ENCODE measurements at places on chromosomes 7 and 10.

GRCh38 chr10:96073722-96074121 lies 30.3 kb downstream of the CCNJ start:
- peak; percentile 87 for DNase-seq

DNA sequence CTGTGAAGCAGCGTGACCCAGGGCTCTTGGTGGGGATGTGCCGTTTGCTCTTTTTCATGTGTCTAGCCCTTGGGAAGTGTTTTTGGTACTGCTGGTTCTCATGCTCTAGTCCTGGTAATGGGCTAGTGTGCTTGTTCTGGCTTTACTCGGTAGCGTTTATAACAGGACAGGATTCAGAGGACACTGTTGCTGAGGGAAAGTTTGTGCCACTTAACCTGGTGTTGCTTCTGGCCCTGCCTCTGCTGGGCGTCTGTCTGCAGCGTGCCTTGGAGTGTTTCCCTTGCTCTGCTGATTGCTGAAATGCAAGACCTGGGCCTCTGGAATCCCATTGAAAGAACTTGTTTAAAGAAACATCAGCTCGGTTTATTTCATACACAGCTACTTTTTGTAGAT lies 35.0 kb downstream of the INPP5A start:
- no peak for DNase-seq

DNA sequence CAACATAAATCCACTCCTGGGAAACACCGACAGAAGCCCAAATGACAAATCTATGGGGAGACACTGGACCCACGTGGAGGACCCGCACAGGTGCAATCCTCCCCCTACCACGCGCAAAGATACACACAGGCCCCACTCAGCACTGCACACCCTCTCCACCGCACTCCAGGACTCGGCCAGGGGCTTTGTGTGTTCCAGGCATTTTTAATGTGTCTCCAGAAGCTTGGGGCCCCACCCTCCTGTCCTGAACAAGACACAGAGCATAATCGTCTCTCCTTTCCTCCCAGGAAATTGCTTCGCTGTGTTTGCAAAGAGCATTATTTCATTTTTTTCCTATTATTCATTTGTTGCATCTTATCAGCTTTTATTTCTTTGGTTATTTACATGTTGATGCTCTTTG lies 82.8 kb downstream of the GLI3 start:
- DNase-seq: no peak

GRCh38 chr10:103153302-103154197 lies 39.5 kb downstream of the NT5C2 start:
- DNase-seq: no peak

DNA sequence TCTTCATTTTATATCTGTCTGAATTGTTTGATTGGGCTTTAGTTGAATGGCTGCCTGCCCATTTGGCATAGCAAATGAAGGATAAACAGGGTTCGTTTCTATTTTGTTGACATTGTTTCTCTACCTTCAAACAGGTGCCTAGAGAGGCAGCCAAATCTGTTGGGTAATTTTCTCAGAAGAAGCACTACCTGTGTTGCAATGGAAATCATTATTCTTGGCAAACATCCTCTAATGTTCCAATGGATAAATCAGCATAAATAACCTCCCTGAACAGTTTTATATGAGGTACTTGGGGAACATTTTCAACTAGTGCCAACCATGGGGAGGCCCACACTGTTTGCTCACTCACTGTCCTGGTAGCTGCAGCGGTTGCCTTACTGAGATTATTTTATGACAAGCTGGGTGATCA lies 64.4 kb upstream of the PLPP4 start:
- no peak for DNase-seq

- DNase-seq: no peak
These were observed 483.5 kb upstream of the POT1 start for GRCh38 chr7:125412890-125413665.

- DNase-seq: no peak
These were observed 23.3 kb upstream of the SEC61G start for GRCh38 chr7:54782314-54782713.

DNA sequence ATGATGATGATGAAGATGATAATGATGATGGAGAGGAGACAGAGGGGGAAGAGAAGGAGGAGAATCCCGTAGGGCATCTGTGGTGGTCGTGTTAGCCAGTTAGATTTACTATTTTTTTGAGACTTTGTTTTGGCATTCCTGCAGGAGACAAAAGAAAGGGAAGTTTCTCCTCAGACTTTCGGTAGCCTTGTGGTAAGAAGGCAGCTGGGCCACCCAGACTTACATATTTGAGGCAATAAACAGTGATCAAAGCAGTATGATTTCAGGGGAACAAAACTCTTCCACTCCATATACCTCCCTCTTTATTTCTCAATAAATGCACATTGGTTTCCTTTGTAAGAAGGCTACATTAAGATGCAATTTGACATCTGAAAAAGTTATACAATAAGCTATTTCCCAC lies 32.4 kb upstream of the BICC1 start:
- no peak for DNase-seq

DNA sequence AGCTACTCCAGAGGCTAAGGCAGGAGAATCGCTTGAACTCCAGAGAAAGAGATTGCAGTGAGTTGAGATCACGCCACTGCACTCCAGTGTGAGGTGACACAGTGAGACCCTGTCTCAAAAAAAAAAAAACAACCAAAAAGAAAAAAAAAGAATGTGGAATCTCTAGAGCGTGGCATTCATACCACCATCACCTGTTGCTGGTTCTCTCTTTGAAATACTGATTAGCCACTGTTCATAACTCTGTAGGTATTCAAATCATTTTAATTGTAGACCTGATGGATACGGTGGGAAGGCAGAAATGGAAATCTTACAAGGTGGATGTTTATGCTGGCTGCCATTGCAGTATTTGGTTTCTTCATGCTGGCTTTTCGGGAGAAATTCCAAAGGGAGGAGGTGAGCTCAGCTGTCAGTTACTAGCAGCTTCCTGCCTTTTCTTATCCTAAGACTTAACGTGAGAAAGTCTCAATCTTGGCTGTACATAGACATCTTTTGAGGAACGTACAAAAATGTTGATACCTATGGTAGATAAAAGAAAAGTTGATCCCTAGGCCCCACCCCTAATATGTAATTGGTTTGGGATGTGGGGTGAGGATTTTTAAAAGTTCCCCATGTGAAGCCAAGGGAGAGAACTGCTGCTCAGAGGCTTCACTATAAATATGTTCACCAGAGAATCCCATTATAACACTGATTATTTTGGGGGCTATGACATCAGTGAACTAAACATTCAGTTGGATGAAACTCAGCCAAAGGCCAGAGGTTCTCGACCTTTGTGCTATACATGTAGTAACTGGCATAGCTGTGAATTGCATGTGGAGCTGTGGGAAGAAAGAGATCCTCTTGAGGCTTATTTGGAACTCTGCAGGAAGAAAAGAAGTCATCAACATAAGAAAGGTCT lies 26.9 kb upstream of the MKLN1 start:
- no peak for DNase-seq

DNA sequence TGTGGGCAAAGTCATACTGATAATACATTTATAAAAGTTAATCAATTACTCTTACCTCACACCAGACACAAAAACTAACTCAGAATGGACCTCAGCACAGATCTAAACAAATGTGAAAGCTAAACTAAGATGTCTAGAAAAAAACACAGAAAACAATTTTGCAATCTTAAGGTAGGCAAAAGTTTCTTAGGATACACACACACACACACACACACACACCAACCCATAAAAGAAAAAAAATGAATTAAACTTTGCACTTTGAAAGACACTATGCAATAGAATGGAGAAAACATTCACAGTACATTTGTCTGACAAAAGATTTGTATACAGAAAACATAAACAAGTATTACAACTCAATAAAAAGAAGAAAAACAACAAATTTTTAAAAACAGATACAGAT lies 70.8 kb upstream of the ZNRF2 start:
- no peak for DNase-seq

DNA sequence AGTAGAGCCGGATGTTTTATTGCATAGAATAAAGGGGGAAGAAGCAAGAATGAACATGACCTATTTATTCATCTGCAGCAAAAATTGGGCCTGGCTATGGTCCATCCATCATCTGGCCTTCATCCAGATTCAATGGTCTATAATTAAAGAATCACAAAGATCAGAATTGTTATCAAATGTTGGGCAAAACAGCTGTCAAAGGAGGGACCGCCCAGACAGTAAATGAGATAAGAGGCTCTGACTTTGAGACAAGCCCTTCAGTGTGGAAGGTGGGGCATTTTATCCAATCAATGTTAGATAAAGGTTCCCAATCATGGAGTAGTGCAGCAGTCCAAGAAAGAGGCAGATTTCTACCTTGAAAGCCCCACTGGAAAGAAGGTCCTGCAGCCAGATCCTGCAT lies 153.5 kb downstream of the PARD3 start:
- no peak for DNase-seq

- DNase-seq: peak; percentile 98
These were observed at the start of gene P4HA1 for GRCh38 chr10:73096449-73097304. P4HA1 (minus strand) TSS chr10:73096866; CDS start chr10:73074883, 21,983 bp downstream.

DNA sequence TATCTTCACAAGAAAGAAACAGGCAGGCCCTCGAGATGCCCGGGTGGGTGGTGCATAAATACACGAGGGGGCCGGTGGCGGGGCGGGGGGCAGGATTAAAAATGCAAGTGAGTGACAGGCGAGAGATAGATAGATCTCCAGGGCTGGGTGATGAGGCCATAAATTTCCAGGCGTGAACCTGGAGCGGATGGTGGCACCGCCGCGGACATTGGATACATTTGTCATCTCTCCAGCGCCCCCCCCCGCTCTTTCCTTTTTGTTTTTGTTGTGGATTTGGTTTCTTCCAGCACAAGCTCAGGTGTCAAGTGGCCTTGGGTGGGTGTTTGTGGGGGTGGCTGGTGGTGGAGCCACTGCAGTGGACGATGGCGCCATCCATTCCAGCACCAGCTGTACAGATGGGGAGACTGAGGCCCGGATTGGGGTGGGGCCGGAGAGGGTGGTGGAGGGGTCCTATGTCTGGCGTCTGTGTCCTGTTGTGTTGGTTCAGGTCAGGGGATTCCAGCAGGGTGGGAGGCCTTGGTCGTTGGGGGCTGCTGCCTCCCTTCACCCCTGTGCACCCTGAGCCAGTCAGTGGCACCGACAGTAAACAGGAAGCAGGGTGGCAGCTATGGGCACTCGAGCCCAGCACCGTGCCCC lies 2.9 kb downstream of the ELFN1 start:
- no peak for DNase-seq

DNA sequence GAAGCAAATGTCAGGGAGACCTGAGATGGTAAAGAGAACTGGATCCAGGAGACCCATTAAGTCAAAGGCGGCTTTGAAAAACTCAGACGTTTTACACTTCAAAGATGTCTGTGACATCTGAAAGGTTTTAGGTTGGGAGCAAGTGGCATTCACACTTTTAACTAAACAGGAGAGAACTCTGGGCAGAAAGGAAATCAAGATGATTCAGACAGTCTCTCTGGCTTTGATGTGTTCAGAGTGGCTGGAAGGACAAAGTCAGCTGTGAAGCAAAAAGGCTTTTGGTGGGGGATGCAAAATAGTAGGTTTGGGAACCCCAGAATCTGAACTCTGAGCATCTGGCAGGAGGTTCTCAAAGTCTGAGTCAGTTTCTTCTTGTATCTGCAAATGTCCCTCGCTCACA lies 66.6 kb downstream of the PRKCQ start:
- no peak for DNase-seq

DNA sequence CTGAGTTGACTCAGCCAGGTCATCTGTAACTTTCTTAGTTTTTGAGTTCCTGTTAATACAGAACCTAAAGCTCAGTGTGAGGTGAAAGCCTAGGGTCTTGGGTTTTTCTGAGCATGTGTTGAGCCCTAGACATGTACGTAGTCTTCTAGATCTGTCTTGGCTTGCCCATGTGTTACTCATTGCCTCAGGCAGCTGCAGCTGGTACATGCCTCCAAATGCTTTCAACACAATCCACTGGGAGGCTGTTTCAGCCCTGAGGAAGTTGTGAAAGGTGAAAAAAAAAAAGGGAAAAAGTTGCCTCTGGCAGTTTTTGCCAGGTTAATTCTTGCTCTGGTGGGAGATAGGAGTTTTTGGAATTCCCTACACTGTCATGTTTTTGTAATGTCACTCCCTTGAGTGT lies 134.6 kb downstream of the RNF216 start:
- DNase-seq: no peak

DNA sequence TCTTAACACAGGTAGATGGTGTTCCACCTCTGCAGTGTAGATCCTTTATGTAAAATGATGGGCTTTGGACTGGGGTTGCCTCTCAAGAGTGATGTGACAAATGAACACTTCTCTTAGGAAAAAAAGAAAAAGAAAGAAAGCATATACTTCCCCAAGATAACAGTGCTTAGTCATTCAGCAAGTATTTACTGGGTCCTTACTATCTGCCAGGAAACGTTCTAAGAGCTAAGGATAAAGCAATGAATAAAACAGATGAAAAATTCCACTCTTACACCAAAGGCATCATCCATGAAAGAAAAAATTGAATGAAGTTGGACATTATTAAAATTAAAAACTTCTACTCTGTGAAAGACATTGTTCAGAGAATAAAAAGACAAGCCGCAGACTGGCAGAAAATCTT lies 177.3 kb downstream of the C7orf25 start:
- DNase-seq: peak; percentile 17

- no peak for DNase-seq
These were observed 150.2 kb upstream of the EEPD1 start for GRCh38 chr7:36002900-36003299.

DNA sequence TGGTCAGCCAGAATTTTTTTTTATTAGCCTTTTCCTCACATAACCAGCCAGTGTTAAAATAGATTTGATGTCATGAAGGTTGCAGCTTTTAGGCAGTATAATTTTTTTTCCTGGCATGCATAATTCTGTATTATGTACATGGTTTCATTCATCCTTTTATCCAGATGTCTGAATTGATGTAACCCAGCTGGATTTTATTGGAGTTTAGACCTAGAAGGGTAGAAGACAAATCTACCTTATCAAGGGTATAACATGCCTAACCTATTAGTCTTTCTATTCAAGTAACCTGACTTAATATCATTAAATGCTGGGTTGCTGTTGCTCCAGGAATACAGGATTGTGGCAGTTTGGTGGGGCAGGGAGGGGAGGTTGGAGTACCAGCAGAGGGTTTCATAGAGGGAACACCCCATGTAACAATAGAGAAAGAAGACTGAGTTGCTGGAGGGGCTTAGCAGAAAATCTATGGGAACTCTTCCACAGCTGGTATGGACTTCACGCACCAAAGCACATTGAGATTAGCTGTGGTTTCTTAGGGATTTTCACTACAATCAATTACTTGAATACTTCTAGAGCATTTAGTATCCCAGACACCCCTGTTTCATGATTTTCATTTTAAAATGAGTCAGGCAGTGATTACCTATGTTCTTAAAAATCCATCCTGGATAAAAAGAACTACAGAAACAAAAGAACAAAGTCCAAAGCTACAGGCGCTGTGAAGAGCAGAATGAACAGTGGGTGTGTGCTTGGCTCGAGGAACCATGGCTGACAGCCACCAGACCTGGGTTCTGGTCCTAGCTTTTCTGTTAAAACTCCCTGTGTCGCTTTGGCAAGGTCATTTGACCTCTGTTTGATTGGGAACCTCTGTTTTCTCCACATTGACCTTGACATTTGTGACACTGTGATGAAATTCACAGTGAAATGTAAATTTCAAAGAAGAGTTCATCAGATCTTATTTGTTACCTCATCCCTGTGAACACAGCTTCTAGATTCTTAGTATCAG lies 93.5 kb downstream of the CREM start:
- DNase-seq: no peak

Data from HT1080 (cell line).